ENCODE measurements at places on chromosomes 13 and 19.

DNA sequence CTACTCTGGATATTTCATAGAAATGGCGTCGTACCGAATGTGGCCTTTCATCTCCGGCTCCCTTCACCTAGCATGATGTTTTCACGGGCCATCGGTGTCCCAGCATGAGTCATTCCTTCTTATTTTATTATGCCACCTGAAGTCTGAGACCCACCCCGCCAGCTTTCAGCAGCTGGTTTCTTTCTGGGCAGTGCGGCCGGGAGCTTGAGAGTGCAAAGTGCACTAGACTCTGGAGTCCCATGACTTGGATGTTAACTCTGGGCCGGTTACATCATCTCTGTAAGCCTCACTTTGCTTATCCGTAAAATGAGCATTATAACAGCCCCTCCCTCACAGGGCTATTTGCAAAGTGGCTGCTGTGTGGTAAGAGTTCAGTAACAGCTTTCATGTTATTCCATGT is 5.8 kb upstream of the KMT5C start:
- no peak for DNase-seq

GRCh38 chr13:97977982-97978381 is 24.5 kb downstream of the IPO5 start:
- DNase-seq: no peak

GRCh38 chr19:32498648-32499200 is 82.3 kb upstream of the PDCD5 start:
- DNase-seq: no peak

GRCh38 chr13:87821512-87821911 is 150.3 kb downstream of the SLITRK5 start:
- DNase-seq: no peak

DNA sequence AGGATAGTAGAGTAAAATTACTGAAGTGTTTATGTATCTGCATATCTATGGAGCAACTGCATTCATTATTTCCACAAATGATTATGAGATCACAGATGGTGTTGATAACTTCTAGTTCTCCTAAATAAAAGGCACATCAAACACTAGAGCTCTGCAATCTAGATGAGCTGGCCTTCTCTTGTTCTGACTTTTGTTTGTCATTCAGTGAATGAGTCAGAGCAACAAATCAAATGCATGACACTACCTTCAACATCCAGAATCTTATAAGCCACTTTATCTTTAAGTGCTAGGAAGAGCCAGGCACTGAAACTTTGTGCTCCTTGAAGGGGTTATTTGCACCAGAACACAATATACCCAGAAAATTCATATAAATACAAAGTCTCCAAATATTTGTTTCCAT is 456.0 kb downstream of the PCDH17 start:
- DNase-seq: no peak

DNA sequence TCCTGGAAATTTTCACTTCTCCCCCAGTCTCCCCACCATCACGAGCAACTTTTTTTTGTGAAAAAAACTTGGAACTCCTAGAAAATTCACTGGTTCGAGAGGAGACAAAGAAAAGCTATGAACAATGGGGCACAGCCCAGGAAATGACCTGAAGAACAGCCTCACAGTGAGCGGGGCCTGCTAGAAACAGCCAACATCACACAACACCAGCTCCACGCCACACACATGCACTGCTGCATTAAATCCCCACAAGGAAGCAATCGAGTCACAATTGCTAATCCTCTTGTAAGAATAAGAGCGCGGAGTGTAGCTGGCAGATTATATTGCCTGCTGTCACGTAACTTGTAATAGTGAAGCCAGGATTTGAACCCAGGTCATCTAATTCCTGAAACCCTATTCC is 48.8 kb downstream of the SLC7A1 start:
- no peak for DNase-seq

DNA sequence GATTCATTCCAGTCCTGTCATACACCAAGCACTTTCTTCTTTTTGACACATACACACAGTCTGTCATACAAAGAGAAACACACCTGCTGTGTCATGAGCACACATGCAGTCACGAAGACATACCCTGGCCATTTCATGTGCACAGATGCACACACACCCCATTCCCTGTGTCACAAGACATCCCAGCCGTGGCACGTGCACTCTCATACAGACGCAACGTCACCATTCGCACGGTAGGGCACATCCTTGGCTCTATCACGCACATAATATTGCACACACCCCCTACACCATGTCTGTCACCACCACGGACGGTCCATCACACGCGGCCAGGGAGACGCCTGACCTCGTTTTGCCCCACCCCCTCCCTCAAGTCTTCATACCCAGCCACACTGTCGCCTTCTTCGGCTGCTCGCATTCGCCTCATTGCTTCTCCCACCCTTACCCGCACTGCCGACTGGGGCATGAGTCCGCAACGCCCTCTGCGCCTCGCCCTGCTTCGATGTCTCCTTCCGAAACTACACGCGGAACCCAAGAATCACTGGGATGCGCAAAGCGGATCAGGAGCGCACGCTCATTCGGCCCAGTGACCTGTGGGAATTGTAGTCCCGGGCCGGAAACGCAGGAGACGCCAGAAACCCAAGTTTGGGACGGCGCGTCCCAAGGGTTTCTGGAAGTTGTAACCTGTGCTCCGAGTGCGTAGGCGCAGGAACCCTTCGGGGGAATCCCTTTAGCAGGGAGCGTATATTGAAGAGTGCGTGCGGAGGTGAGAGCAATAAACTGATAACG is 6.8 kb upstream of the ZNF283 start:
- DNase-seq: no peak

GRCh38 chr13:106850973-106851650 is 283.2 kb upstream of the ARGLU1 start:
- DNase-seq: no peak

DNA sequence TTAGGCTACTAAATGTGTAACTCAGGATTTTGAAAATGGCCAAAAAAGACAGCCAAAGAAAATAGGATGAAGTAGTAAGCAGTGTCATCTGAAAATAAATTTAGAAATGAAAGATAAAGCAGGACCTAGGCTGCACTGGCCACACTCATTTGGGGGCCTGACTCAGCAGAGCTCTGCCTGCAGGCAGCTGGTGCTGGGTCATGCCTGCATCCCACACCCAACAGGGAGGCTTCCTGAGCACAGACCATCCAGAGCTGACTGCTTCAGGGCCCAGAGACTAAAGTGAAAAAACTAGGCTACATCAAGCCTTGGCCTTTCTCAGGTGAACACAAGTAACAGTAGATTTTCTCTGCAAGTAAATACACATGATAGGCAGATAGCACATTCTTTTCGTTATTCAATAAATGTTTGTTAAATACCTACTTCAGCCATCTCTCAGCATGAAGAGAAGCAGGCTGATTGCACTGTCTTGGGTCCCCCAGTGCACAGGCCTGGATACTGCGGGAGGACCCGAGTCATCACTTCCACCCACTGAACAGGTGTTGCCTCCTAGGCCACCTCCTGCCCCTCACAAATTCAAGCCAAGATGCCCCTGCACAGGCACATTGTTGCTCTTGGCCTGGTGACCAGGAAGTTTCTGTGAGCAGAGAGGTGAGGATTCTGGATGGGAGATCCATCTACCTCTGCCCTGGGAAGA is 284.0 kb downstream of the OXGR1 start:
- DNase-seq: no peak

- DNase-seq: no peak
These were observed 108.3 kb downstream of the SLITRK5 start for GRCh38 chr13:87779426-87779825.

DNA sequence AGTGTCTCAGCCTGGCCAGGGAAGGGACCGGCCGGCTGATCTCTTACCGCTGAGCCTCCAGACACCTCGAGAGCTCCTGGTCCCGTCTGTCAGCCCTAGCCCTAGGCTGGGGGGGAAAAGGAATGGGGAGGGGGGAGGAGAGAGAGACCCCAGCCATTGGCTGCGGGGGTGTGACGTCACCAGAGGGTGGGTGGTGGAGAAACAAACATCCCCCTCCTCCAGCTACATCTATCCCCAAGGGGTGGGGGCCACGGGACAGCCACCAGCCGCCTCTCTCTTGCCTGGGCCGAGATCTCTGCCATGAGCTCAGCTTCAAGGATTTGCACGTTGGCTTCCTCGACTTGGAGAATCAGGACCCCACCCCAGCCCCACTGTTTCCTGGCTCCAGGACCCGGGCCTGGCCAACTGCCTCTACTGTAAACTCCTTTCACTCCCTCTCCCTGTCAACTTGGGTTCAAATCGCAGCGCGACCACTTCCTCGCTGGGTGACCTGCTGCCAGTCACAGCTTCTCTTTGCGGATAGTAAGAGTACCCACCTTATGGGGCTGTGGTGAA is at the start of gene PRX:
PRX (minus strand) TSS at position 88 of the 555 bp plus-strand sequence. CDS start 5,446 bp downstream, outside the sequence.
- no peak for DNase-seq

GRCh38 chr19:58229255-58229639 is 533 bp downstream of the ZNF544 start:
- no peak for DNase-seq

DNA sequence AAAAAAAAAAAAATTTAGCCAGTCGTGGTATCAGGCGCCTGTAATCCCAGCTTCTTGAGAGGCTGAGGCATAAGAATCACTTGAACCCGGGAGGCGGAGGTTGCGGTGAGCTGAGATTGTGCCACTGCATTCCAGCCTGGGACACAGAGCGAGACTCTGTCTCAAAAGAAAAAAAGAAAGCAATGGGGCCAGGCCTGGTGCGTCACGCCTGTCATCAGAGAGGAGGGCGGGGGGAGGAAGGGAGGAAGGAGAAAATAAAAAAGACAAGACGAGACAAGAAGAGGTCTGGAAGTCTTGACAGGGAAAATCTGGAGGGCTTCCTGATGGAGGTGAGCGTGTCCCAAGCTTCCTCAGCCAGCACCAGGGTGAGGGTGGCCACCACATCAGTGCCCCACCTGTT is 54.9 kb upstream of the PTPRS start:
- DNase-seq: no peak

DNA sequence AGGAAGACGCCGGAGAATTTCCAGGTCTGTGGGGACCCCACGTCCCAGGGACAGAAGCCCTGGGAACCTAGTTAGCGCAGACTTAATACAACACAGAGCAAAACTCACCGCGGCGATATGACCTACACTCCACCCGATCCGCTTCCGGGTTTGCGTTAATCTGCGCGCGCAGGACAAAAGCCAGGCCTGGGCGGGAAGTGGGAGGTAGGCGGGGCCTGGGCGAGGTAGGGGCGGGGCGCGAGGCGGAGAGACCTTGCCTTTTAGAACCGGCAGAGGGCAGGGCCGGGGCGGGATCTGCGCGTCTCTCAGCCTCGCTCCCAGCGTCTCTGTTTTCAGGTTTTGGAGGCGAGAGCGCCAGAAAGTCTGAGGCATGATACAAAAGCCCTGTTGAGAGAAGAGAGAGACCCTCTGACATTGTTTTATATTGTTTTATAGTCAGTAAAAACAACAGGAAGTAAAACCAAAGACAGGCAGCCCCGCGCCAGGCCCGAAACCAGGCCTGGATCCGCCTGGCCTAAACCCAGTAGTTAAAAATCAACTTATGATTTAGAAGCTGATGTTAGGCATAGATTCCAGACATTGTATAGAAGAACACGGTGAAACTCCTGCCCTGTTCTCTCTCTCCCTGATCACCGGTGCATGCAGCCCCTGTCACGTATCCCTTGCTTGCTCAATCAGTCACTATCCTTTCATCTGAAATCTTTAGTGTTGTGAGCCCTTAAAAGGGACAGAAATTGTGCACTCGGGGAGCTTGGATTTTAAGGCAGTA is at the start of gene ZNF611:
ZNF611 (minus strand) TSS at position 152 of the 769 bp plus-strand sequence. CDS start 19,150 bp downstream, outside the sequence.
- DNase-seq: peak; percentile 92

GRCh38 chr19:10858204-10858828 is 10.1 kb downstream of the C19orf38 start:
- DNase-seq: no peak

DNA sequence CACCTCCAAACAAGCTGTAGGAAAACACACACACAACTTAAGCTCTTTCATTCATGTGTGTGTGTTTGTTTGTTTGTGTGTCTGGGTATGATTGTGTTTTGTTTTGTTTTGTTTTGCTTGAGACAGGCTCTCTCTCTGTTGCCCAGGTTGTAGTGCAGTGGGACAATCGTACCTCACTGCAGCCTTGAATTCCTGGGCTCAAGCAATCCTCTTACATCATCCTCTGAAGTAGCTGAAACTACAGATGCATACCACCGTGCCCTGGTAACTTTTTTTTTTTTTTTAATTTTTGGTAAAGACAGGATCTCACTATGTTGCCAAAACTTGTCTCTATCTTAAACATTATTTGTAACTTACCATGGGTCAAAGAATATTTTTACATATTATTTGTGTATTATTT is 431.7 kb downstream of the SLITRK1 start:
- no peak for DNase-seq

- no peak for DNase-seq
These were observed 141.2 kb downstream of the SPRY2 start for GRCh38 chr13:80199585-80200292.

GRCh38 chr19:56088497-56089215 is 32.4 kb downstream of the ZNF787 start:
- DNase-seq: no peak

DNA sequence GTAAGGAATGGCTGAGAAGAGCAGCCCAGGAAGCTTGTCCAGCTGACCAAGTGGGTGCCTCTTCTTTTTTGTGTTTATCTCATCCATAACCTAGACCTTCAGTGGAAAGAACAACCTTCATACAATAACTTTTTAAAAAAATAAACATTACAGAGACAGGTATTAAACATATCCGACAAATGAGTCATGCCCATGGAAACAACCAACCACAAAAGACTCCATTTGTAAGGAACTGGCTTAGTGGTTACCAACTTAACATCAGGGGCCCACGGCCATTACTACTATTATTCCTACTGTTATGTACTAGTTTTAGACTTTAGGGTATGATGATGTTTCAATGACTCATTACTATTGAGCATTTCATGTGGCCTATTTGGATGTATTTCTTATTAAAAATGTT is 191.7 kb upstream of the SERP2 start:
- DNase-seq: no peak

GRCh38 chr19:49272204-49272603 is 52.8 kb downstream of the SLC6A16 start:
- DNase-seq: no peak

DNA sequence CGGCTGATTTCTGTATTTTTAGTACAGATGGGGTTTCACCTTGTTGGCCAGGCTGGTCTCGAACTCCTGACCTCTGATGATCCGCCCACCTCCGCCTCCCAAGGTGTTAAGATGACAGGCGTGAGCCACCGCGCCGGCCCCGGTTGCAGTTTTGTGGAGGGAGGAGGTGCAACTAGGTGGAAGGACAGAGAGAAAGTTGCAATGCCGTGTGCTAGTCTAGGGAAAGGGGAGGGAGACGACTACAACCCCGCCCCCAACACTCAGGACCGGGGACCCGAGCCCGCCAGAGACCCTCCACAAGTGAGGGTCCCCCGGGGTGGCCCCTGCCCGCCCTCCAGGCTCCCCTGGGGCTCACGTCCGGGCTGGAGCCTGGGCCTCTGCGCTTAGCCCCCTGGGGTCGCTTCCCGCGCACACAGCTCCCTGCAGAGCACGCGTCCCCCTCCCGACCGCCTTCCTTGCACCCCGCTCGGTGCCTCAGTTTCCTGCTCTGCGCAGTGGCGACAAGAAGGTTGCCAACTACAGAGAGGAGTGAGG is 1.2 kb upstream of the ARID3A start:
- no peak for DNase-seq

GRCh38 chr19:8321986-8322637 is 816 bp downstream of the RPS28 start:
- no peak for DNase-seq

- no peak for DNase-seq
These were observed 217.1 kb downstream of the ENOX1 start for GRCh38 chr13:43569658-43570057.
